ENCODE measurements at places on chromosomes 5 and 9. TPM values are rescaled to one million over a fixed set of nuclear protein-coding genes. Genes with fewer than 3 reads are reported as not detected.

- H3K36me3 ChIP-seq = no peaks in the 10 kb centered on the region
- no peak overlapping the region for H3K4me3 ChIP-seq
- no peak overlapping the region for H3K27ac ChIP-seq
- no peaks in the 10 kb centered on the region for H3K4me1 ChIP-seq
- no peak for DNase-seq
These were observed 18.9 kb downstream of the PDE4D start for GRCh38 chr5:59874675-59875074.

DNA sequence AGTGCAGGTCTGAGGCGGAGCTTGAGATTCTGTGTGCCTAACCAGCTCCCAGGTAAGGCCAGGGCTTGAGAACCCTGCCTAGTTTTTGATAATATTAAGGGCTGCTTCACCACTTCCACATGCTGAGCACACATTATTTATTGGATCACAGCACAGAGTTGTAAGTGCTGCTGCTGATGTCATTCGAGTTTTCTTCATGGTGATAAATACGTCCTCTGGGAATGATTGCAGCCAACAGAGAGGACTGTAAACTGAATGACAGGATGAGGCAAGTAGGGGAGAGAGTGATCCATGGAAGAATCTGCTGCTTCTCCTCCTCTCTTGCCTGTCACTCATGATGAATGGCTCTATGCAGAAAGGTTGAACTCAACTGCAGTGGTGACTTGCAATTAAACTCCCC, 77.9 kb upstream of the VPS13A start:
- peaks cover 5% of the 10 kb centered on the region for H3K36me3 ChIP-seq
- H3K27me3 ChIP-seq = peaks cover 31% of the 10 kb centered on the region
- DNase-seq = no peak
- no peak overlapping the region for H3K27ac ChIP-seq
- H3K4me3 ChIP-seq = no peak overlapping the region

GPR150 gene
- total RNA-seq = 0.21 TPM

GRCh38 chr5:74477761-74478160, 162.8 kb downstream of the ENC1 start:
- H3K36me3 ChIP-seq = no peaks in the 10 kb centered on the region
- H3K27ac ChIP-seq = no peak overlapping the region
- H3K4me1 ChIP-seq = peaks cover 5% of the 10 kb centered on the region
- no peak overlapping the region for H3K4me3 ChIP-seq
- DNase-seq = no peak

DNA sequence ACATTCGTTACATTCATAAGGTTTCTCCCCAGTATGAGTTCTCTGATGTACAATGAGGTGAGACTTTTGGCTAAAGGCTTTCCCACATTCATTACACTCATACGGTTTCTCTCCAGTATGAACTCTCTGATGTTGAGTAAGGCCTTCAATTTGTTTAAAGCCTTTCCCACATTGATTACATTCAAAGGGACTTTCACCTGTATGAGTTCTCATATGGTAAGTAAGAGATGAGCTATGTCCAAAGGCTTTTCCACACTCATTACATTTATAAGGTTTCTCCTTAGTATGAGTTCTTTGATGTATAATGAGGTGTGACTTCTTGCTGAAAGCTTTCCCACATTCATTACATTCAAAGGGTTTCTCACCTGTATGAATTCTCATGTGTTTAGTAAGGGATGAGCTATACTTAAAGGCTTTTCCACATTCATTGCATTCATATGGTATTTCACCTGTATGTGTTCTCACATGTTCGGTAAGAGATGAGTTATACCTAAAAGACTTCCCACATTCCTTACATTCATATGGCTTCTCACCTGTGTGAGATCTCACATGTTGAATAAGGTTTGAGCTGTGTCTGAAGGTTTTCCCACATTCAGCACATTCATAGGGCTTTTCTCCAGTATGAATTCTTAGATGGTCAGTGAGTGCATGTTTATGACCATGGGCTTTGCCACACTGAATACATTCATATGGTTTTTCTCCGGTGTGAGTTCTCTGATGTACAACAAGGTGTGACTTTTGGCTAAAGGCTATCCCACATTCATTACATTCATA, 13.5 kb downstream of the ZFP37 start:
- no peak overlapping the region for H3K27ac ChIP-seq
- no peaks in the 10 kb centered on the region for H3K4me1 ChIP-seq
- H3K4me3 ChIP-seq = no peak overlapping the region
- no peak for DNase-seq
- no peaks in the 10 kb centered on the region for H3K27me3 ChIP-seq
- peaks cover 75% of the 10 kb centered on the region for H3K36me3 ChIP-seq

DNA sequence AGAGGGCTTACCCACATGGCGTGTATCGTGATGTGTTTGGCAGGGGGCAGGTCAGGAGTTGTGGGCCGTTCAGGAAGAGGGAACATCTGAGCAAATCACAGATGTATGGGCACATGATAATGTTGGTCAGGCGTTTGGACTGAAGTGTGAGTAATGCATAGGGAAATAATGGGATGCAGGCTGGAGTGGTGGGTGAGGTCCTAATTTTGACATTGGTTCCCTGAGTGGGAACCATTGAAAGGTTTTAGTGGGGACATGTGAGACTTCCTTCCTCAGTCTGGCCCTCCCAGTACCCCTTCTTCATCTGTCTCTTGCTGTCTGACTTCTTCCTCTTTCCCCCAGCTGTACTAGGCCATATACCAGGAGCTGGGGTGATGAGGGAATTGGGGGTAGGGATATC, 7.6 kb downstream of the OTULIN start:
- H3K4me1 ChIP-seq = peaks cover 85% of the 10 kb centered on the region
- H3K27me3 ChIP-seq = no peaks in the 10 kb centered on the region
- peaks cover 33% of the 10 kb centered on the region for H3K36me3 ChIP-seq
- H3K27ac ChIP-seq = peak overlapping the region; percentile 93
- no peak for DNase-seq

DNA sequence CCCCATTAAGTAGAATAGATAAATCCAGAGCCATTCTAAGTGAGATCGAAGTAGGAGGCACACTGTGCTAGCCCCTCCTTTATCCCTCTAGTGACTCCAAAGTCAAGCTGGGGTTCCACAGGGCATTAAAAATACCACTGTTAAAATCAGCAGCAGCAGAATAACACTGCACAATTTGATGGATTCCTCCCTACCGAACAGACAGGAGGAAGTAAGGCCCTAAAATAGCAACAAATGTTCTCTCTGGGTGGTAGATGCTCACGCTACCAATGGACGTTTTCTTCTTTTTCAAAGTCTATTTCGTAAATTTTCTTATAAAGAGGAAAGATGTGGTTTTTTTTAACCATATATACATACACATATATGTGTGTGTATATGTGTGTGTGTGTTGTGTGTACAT, 54.4 kb downstream of the FBXW11 start:
- DNase-seq = no peak
- peaks cover 25% of the 10 kb centered on the region for H3K4me1 ChIP-seq
- no peak overlapping the region for H3K27ac ChIP-seq
- no peaks in the 10 kb centered on the region for H3K27me3 ChIP-seq

- no peaks in the 10 kb centered on the region for H3K27me3 ChIP-seq
- no peak overlapping the region for H3K4me3 ChIP-seq
- DNase-seq = no peak
- H3K27ac ChIP-seq = no peak overlapping the region
These were observed 373.2 kb upstream of the ACTBL2 start for GRCh38 chr5:57855831-57856230.

- H3K27ac ChIP-seq = no peak overlapping the region
- no peak for DNase-seq
- H3K4me3 ChIP-seq = no peak overlapping the region
- H3K4me1 ChIP-seq = peaks cover 13% of the 10 kb centered on the region
- H3K27me3 ChIP-seq = no peaks in the 10 kb centered on the region
- H3K36me3 ChIP-seq = no peaks in the 10 kb centered on the region
These were observed 6.6 kb downstream of the TJP2 start for GRCh38 chr9:69180670-69181069.

- H3K4me1 ChIP-seq = no peaks in the 10 kb centered on the region
- H3K36me3 ChIP-seq = peaks cover 7% of the 10 kb centered on the region
- no peak overlapping the region for H3K27ac ChIP-seq
- no peak overlapping the region for H3K4me3 ChIP-seq
- H3K27me3 ChIP-seq = no peaks in the 10 kb centered on the region
- no peak for DNase-seq
These were observed 11.1 kb downstream of the DPP7 start for GRCh38 chr9:137103206-137103999.

DNA sequence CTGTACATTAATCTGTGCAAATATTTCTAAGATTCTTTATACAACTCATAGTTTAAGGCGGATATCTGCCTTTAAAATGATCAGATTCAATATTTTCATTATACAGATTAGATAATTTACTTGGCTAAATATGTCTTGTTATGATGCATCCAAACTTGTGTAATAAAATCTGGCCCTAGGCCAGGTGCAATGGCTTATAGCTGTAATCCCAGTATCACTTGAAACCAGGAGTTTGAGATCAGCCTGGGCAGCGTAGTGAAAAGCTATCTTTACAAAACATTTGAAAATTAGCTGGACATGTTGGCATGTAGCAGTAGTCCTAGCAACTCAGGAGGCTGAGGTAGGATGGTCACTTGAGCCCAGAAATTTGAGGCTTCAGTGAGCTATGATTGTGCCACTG, 2002.2 kb upstream of the ACO1 start:
- H3K27me3 ChIP-seq = no peaks in the 10 kb centered on the region
- DNase-seq = no peak
- H3K36me3 ChIP-seq = no peaks in the 10 kb centered on the region
- H3K4me3 ChIP-seq = no peak overlapping the region

- no peak overlapping the region for H3K4me3 ChIP-seq
- H3K4me1 ChIP-seq = peaks cover 5% of the 10 kb centered on the region
- H3K27ac ChIP-seq = no peak overlapping the region
- no peaks in the 10 kb centered on the region for H3K36me3 ChIP-seq
These were observed 29.1 kb downstream of the TRIP13 start for GRCh38 chr5:921456-922435.

DNA sequence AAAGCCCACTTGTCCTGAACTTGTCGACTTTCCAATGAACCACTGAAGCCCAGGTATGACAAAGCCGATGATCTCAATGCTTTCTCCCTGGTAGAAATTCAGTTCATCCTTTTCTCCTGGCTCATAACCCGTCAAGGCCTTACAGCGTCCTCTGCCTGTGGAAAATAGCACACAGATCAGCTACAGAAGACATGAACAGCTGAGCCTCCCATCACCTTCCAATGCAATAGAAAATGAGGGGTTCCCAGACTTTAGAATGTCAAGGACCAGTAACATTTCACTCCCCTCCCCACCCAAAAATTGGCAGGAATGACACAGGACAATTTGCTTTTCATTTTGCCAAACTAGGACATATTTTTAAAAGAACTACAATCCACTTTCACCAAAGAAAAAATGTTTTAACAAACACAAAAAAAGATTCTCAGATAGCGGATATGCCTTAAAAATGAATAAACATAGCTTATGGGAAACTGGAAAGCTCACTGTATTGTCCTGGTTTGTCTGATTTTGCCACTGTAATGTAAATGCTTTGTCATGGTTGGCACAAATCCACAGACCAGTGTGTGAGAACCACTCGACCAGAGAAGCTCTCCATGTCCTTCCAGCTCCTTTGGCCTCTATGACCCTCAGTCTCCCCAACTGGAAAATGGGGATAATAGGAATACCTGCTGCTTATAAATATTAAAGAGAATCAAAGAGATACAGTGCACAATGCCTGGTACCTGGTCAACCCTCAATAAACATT, 24.4 kb downstream of the SH3TC2 start:
- H3K27me3 ChIP-seq = peaks cover 8% of the 10 kb centered on the region
- no peaks in the 10 kb centered on the region for H3K36me3 ChIP-seq
- H3K4me3 ChIP-seq = no peak overlapping the region

AQP3 gene
- total RNA-seq = 1.4 TPM

DNA sequence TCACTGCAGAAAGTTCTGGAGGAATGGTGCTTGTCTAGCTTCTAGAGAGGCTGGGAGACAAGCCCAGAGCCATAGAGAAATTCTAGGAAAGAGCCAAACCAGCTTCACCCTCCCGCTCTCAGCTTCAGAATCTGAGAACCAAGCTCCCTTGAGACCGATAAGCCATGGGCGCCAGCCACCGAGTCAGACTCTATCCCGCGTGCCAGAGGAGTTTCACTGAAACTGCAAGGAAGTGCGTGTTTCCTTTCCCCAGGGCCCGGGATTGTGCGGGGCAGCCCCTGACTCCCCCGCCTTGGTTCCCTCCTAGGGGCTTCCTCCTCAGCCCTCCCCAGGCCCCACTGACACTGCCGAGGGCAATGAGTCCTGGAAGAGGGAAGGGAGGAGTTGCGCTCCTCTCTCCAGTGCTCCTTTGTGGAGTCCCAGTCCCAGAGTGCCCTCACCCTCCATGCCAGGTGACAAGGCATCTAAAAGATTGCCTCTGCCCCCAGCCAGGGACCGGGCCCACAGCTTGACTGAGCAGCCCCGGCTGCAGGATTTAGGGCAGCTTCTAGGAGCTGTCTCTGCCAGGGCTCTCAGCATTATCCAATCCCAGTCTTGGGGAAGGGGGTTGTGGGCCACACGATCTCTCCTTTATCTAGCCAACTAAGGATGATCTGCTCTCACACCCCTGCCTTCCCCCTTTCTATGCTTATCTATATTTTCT, 18.4 kb upstream of the TCF7 start:
- no peak overlapping the region for H3K27ac ChIP-seq
- peaks cover 26% of the 10 kb centered on the region for H3K4me1 ChIP-seq
- no peak for DNase-seq
- H3K36me3 ChIP-seq = no peaks in the 10 kb centered on the region

- peaks cover 39% of the 10 kb centered on the region for H3K4me1 ChIP-seq
- no peaks in the 10 kb centered on the region for H3K36me3 ChIP-seq
- H3K27me3 ChIP-seq = no peaks in the 10 kb centered on the region
- DNase-seq = no peak
- H3K27ac ChIP-seq = peak overlapping the region; percentile 6
These were observed 59.3 kb downstream of the TRIO start for GRCh38 chr5:14202462-14202861.

- no peak for DNase-seq
- no peaks in the 10 kb centered on the region for H3K36me3 ChIP-seq
- H3K4me1 ChIP-seq = peaks cover 53% of the 10 kb centered on the region
- no peak overlapping the region for H3K27ac ChIP-seq
- no peak overlapping the region for H3K4me3 ChIP-seq
These were observed 29.7 kb upstream of the LTC4S start for GRCh38 chr5:179764056-179764455.

MLANA gene
- total RNA-seq = not detected

- no peak for DNase-seq
- H3K27ac ChIP-seq = peak overlapping the region; percentile 82
- peak overlapping the region; percentile 90 for H3K4me3 ChIP-seq
These were observed 4.1 kb downstream of the FAM78A start for GRCh38 chr9:131272212-131272611.

DNA sequence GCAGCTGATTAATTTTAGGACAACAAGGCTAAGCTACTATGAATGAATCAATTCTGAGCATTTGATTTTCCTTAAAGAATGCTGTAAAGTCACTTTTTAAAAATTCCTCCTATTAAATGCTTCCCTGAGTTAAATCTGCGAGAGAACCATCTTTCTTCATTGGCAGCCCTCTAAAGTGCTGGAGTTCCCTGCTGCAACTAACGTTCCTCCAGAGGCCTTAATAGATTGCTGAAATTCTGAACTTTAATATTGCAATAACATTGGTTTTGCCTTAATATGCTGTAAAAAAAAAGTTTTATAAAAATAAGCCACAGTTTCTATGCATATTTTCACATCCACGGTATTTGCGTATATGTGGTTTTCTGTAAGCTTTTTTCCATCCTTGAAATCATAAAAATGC, 298.0 kb upstream of the PIK3R1 start:
- H3K27me3 ChIP-seq = peaks cover 9% of the 10 kb centered on the region
- DNase-seq = no peak
- H3K4me1 ChIP-seq = no peaks in the 10 kb centered on the region
- H3K27ac ChIP-seq = no peak overlapping the region
- H3K4me3 ChIP-seq = no peak overlapping the region

- H3K27me3 ChIP-seq = no peaks in the 10 kb centered on the region
- H3K36me3 ChIP-seq = peaks cover 22% of the 10 kb centered on the region
- peaks cover 56% of the 10 kb centered on the region for H3K4me1 ChIP-seq
- peak overlapping the region; percentile 97 for H3K27ac ChIP-seq
- peak; percentile 71 for DNase-seq
- peak overlapping the region; percentile 87 for H3K4me3 ChIP-seq
These were observed 599 bp downstream of the NMRK1 start for GRCh38 chr9:75087289-75087823.
